ENCODE measurements at places on chromosomes 6 and 20.

GRCh38 chr6:148306286-148306685 lies 36.4 kb upstream of the SASH1 start:
- no peak for DNase-seq

DNA sequence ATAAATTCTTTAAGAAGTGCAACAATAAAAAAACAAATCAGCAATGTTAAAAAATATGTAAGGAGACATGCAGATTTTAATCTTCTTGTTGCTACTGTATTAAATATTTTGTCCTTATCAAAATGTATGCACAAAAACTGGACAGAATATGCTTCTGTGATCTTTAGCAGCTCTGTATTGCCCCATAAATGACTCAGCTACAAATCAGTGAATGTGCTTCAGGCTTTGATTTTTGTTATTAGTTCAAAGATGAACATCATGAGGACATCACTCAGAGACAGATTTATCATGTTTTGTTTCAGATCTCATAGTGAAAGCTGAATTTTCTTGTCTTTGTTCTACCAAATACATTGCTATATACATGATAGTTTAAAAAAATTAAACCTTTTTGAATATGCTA lies 312.4 kb downstream of the GRIK2 start:
- DNase-seq, result no peak

GRCh38 chr20:24836041-24836533 lies 113.0 kb upstream of the CST7 start:
- DNase-seq, result no peak

- no peak for DNase-seq
Observed at GRCh38 chr6:42279144-42279781, 61.6 kb upstream of the MRPS10 start.

DNA sequence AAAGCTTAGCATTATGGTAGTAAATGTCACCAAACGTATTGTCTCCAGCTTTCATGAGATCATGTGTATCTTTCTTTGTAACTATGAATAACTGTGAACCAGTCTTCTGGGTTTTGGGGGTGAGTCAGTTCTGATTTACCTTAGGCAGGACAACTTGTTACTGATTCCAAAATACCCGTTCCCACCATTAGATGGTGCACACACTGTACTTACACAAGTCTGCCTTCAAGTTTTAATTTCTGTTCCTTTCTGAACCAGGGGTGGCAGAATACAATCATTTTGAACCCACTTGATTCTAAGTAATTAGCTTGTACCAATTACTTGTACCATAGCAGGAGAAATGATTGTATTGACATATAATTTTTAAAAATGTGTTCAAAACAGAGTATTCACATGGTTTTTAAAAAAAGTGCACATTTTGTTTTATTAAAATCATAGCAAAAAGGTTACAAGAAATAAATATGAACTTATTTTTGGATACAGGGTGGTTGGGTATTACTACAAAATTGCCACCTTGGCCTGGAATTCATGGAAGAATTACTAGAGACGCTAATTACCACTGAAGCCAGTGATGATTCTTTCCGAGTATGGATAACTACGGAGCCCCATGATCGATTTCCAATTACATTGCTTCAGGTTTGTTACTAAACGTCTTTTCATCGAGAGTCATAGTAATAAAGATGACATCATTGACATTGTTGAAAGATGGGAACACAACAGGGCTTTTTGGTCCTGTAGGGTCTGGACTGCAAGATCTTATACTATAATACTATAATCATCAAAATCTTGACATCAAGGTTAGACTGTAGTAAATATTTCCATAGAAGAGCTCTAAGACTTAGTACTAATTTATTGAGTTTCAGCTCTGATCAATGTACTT lies 75.2 kb upstream of the GLP1R start:
- DNase-seq, result no peak

DNA sequence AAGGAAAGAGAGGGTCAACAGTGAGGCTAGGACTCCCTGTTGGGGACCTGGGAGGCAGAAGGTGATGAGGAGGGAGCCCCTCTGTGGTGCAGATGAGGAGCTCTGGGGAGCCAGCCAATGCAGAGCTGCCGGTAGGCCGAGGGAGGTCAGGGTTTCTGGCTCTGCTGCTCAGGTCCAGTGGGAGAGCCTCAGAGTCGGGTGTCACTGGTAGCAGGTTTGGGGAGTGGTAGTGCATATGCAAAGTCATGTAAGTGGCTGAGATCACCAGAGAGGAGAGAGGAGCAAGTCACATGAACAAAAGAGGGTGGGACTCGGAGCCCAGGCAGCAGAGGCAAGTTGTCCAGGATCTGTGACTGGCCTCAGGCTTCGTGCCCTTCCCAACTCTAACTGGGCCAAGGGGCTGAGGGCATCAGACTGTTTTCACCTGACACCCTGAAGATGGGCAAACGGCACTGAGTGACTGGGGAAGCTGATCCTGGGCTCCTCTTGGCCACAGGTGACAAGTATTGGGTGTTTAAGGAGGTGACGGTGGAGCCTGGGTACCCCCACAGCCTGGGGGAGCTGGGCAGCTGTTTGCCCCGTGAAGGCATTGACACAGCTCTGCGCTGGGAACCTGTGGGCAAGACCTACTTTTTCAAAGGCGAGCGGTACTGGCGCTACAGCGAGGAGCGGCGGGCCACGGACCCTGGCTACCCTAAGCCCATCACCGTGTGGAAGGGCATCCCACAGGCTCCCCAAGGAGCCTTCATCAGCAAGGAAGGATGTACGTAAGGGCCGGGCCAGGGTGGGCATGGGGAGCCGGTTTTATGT lies 6.6 kb downstream of the MMP24OS start:
- no peak for DNase-seq

- peak; percentile 45 for DNase-seq
Observed at GRCh38 chr20:10218536-10219451, at the start of gene SNAP25. TSS of gene SNAP25 (plus strand) at chr20:10218830. CDS start at chr20:10275492, 56,662 bp downstream.

DNA sequence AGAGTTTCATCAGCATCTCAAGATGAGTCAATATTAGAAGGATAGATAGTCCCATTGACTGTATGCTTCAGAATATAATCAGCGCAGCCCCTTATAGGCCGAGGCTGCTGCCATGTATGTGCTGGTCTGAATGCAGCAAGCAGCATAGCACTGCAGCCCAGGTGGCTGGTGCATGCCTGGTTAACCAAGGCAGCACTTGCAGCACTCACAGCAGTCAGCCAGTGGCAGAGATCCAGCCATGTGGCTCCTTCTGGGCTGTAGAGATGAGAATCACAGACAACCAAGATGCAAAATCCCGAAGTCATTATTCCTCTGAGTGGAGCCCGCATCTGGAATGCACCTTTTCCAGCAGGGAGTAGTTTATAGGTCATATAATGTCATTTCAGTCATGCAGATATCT lies 251.9 kb downstream of the UST start:
- no peak for DNase-seq

- DNase-seq, result no peak
Observed at GRCh38 chr20:40582531-40582930, 106.5 kb downstream of the MAFB start.

DNA sequence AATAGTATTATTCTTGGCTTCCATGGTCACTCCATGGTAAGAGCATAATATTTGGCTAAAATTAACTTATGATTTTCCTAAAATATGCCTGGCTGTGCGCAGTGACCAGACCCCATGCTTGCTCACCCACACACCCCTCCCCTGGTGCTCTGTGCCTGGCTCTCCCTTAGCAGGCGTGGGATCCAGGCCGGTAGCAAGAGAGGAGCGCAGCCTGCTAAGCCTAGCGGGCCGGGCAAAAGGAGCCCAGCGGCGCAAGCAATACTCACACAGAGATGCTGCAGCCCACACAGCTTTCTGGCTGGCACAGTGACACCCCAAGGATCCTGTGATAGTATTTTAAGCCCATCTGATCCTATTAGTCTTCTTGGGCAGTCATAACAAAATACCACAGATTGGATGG lies 79.8 kb upstream of the EYS start:
- DNase-seq, result no peak

GRCh38 chr20:25484224-25484846 lies 76.9 kb downstream of the GINS1 start:
- no peak for DNase-seq

All from activated naive CD4-positive, alpha-beta T cell treated with Interleukin-2 at 50 U/mL for 16 hours (primary cell).